ENCODE measurements at places on chromosomes 1 and 21. TPM values are rescaled to one million over a fixed set of nuclear protein-coding genes. Genes with fewer than 3 reads are reported as not detected.

CNKSR1 gene
- not detected for total RNA-seq

C1orf116 gene
- total RNA-seq = not detected

DNA sequence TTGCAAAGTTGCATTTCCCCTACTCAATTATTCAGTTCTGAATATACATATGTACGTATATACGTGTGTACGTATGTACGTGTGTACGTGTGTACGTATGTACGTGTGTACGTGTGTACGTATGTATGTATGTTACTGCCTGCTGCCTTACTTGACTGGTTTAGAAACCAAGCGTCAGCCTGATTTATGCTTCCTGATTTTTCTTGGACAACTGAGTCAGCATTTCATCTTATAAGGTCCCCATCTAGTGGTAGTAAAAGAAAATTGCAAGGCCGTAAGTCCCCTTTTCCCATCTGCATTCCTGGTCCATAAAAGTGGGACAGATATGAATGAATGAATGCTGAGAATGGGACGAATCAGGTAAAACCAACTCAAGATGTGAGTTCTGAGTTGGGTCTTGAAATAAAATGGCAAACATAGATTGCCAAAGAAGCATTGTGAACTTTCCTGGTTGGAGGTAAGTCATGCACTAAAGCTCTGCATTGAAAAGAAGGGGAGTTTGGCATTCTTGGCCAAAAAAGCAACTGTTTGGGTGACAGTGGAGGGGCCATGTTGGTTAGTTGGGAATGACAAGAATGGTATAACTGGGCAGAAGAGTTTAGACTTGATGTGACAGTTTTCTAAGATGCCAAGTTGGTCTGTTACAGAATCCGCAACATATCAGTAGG lies 76.4 kb upstream of the DNAH14 start:
- DNase-seq = peak; percentile 63

DNA sequence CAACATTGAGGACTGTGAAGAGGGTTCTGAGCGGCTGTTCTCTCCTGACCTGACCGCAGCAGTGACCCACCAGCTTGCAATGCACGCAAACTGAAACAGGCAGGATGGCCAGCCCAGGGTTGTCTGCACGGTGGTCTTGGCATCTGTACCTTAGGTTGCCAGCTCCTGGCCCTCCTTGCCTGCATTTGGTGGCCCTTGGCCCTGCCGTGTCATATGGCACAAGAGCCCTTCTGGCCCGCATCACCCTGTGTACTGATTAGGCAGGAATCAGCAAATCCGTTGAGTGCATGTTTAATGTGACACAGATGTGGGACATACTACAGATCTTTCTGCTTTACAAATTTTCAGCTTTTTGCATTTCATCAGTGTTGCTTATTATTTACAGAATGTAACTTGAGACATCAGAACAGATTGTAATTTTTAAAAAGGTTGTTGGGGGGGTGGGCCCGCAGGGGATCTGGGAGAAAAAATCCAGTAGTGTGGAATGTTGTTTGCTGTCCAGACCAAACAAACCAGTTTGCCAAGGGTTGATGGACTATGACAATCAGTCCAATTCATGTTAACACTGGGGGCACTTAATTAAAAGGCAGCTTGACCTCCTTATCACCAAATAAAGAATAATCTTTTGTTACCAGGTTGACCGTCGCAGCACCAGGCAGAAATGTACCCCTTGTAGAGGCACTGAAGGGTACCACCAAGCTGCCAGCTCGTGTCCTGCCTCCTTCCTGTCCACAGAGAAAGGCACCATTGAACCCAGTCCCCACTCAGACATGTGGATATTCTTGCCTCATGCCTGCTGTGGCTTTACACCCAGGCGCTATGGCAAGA lies 132.6 kb downstream of the DHRS3 start:
- no peak for DNase-seq

- DNase-seq = no peak
Observed at GRCh38 chr1:210446479-210446878, 117.8 kb downstream of the HHAT start.

AUNIP gene
- total RNA-seq = 0.33 TPM

DNA sequence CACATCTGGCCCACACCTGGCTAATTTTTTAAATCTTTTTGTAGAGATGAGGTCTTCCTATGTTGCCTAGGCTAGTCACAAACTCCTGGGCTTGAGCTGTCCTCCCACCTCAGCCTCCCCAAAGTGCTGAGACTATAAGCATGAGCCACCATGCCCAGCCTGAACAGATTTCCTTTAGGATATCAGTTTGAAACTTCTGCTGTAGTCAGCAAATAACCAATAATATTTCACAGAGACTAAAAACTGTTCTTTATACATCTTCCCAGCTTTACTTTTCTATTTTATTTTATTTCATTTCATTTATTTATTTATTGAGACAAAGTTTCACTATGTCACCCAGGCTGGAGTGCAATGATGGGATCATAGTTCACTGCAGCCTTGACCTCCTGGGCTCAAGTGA lies 29.9 kb upstream of the TEKT2 start:
- no peak for DNase-seq

Data from fibroblast of lung (primary cell).